ENCODE measurements at places on chromosomes 4 and X.

DNA sequence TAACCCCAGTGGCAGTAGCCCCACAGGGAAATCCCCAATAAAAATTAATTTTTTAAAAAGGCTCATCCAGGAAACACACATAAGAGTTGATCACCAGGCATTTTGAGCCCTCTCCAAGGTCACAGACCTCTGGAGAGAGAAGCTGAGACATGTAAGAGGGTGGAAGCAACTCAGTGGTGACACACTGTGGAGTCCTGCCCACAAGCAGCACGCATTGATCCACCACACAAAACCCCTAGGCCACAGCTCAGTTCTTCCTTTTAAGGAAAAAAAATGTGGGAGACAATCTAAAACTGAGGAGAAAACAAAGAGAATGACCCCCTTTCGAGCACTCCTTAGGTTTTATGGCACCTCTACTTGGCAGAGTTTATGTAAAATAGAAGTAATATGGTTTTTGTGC, 71.7 kb upstream of the S100G start:
- DNase-seq: no peak

- DNase-seq: no peak
Observed at GRCh38 chr4:25723409-25723808, 67.8 kb downstream of the SLC34A2 start.

DNA sequence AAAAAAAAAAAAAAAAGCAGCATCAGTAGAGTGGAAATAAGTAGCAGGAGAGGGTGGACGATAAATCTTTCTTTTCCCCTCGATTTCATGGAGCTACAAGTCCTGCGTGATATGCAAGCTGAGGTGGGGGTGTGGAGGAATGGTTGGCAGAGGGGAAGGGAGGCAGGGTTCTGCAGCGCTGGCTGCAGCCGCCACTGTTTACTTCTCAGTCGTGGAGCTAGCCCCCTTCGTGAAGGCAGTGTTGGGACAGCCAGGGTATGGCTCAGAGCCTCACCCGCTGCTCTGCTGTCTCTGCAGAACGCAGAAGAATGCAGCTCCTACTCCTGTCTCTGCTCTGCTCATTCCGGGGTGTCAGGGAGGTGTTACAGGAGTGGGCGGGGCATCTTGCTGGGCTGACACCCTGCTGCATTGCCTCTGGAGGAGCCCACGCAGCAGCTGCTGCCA, 140.6 kb downstream of the GPM6A start:
- DNase-seq: no peak

- DNase-seq: no peak
Observed at GRCh38 chr4:74428276-74428675, 16.7 kb upstream of the AREG start.

GRCh38 chr4:75786938-75787337, 62.6 kb downstream of the USO1 start:
- DNase-seq: no peak

- no peak for DNase-seq
Observed at GRCh38 chr4:129682586-129682985, 586.6 kb downstream of the C4orf33 start.

DNA sequence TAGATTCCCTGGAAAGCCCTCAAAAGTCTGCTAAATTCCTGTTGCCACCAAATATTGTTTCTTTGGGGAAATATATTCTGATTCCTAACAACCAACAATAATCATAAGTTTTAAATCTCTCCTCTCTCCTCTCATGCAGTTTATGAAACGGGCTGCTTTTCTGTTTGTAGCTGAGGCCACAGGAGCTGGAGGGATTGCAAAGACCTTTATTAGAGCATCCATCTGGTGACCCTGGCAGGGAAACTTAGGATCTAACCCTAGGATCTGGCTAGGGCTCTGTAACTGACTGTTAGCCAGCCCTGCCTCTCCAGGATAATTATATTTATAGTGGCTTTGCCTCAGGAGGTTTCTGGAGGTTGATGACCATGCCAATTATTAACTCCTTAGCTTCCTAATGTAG, 56.9 kb downstream of the SMAD1 start:
- no peak for DNase-seq

DNA sequence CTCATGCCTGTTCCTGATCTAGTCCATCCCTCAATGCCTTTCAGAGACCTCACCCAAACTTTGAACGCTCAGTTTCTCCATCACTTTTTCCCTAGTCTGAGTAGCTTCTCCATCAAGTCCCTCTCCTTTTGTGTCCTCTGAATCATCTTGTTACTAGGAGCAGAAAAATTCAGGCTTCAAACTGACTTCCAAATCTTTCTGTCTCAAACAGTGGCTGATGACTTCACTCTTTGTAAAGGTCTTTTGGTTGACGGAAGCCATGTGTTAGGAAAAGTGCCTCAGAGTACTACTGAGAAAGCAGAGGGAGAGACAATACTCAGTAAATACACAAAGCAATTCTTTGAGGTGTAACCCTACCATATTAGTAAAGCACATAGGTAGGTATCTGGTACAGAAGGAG, 65.7 kb upstream of the CAMK2D start:
- no peak for DNase-seq

DNA sequence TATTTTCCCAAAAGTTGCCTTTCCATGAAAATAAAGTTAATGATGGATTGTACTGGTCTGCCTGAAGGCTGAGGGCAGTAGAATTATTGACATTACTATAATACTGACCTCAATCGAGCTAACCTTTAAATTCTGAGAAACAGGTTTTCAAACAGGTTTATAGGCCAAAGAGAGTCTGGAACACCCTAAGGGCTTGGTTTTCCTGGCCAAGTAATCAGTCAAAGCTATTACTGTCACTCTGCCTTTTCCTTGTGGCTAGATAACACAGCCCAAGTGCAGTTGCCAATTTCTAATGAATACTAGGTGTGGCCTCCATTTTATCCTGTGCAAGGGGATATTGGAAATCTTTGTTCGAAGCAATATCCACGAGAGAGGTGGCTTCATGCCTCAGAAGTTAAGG, 75.2 kb downstream of the INTS12 start:
- DNase-seq: no peak

DNA sequence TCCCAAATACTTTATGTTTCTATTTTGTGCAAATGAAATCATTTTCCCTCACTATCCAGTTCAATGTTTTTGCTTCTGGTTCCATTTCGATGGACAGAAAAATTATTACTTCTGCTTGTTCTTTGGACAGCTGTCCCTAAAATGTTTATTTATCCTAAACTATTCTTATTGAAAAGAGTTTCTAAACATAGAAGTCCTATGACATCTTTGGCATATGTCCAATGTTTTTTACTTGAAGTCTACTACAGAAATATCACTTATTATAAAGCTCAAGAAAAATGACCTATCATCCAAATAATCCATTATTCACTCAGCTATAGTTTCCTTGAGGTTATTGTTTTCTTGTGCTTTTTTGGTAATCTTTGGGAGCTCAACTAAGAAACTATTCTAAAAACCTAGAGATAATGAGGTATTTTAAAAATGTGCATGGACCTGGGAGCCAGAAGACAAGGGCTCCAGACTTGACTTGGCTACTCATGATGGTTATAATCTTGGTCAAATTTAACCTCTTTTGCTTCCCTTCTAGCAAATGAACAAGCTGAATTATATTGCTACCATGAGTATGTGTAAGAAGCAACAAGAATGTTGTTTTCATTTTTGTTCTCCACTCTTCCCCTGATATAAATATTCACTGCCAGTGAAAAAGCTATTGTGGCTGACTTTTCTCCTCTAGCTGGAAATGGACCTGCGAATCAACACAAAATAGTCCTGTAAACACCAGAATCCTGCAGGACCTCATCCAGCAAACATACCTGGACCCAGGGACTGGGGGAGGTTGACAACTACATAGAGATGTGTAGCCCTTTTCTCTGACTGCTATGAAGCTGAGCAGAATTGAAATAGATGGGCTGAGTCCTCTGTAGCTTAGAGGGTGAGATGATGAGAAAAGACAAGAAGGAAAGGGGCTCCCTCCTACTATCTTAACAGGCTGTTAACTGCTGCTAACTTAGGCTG, 137.4 kb downstream of the FRYL start:
- no peak for DNase-seq

GRCh38 chr4:154738426-154738825, 5.4 kb upstream of the LRAT start:
- DNase-seq: no peak

DNA sequence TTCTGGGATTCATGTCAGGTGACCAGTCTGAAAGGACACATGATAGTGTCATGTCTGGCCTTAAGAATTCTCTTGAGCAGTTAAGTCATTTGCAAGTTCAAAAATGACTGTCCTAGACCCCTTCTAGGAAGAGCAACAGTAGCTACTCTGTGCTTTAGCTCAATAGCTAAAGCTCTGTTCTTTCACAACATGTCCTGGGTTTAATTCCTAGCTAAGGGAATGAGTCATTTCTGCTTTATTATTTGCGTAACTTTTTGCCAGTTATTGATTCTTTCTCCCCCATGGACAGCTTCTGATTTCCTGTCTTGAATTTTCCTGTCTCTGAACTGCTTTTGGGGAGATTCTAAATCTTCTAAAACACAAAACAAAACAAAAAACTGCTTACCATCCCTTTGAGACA, 1055.8 kb upstream of the DIAPH2 start:
- no peak for DNase-seq

DNA sequence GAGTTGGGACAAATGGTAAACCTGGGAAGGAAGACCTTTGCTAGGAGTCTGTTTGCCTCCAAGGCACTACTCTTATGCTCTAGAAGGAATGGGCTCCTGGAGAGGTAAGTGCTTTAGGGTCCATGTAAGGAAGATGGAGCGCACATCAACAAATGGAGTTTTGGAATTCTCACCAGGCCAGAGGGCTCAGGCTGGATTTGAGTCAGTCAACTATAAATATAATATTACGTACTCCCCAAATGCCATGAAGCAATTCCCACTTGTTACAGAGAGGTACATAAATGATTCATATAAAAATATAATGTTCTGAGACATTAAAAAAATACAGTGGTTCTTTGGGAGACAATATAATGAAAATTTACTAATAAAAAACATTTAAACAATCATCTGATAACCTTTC, 1.6 kb upstream of the SLC9B1 start:
- no peak for DNase-seq

GRCh38 chr4:39118034-39118658, 56.1 kb downstream of the KLHL5 start:
- no peak for DNase-seq

- DNase-seq: no peak
Observed at GRCh38 chr4:94419956-94420355, 31.8 kb upstream of the PDLIM5 start.
